NCI-H1436 (cell line): ENCODE measurements at places on chromosomes 2 and 18.

- no peak for DNase-seq
Observed at GRCh38 chr2:211923019-211923418, 615.6 kb downstream of the ERBB4 start.

DNA sequence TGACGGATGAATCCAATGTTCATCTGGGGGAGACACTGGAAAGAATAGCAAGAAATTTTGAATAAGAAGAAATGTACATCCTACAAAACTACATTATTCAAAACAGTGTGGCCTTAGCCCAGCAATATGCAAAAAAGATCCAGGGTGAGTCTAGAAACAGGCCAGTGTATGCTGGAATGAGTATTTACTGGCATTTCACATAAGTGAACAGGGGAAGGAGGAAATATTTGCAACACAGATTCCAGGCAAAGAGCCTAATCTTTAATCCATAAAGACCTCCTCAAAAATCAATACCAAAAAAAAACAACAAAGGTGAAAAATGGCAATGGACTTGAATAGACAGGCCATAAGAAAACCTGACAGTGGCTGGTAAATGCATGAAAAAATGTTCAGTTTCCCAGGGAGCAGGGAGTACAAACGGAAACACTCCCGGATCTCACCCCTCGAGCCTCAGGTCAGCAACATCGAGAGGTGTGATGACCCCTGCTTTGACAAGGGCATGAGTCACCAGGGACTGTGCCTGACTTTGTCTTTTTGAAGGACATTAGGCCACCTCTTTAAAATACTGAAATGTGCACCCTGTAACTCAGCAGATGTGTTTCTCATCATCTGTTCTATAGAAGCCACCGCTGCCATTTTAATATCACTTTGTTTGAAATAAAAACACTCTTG, 12.7 kb upstream of the GPC1 start:
- no peak for DNase-seq

DNA sequence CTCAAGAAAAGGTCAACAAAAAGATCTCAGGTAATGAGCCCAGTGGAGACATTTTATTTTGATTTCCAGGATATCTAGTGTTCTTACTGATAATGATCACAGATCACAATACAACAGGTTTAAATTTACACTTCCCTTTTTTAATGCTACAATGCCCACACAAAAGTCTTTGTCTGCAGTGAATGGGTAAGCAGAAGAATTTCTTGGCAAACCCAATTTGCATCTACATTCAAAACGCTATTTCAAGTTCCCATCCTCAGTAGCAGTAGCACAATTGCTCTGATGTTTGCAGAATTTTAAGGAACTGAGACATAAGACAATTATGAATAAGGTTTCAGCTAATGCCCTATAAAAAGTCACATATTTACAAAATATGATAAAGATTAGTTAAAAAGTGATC, 929.4 kb upstream of the PIK3C3 start:
- DNase-seq: no peak

- DNase-seq: no peak
Observed at GRCh38 chr2:53711271-53711780, 56.3 kb upstream of the CHAC2 start.

DNA sequence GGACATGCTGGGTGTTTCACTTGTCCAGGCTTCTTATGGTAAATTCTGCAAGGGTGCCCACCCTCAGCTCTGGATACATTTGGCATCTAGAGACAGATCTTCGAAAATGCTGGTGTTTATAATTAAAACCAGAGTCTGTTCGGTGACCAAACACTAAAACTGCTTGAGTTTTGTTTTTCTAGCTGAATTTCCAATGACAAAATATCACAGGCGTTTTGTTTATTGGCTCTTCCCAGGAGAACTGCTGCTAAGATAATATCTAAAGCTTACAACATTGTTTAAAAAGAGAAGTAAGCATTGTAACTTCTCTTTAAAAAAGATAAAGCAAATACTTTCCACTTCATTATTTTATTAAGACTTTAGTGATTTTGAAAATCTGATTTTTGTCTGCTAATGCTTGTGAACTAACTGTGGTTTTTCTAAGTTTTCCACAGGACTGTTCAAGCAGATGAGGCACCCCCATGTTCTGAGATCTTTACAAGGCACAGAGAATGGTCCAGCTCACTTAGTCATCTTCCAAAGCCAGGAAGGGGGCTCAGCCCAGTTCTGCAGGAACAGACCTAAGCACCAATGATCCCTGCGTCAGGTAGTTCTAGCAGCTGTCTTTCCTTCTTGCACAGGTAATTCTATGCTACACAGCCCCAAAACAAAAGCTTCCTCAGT, 94.8 kb upstream of the LTBP1 start:
- DNase-seq: no peak

GRCh38 chr2:47903781-47904490, 2.4 kb downstream of the FBXO11 start:
- DNase-seq: no peak

DNA sequence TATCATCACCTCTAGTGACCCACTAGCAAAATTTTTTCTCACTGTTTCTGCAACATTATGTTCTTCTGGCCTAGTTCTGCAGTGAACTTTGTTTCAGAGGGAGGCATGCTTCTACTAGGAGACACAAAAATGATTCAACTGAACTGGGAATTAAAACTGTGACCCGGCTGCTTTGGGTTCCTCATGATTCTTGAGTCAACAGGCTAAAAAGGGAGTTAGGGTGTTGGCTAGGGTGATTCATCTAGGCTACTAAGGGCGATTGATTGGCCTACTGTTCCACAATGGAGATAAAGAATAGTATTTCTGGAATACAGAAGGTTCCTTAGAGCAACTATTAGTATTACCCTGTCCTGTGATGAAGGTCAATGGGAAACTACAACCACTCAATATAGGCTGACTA, 179.5 kb downstream of the PPP1R1C start:
- DNase-seq: no peak

- no peak for DNase-seq
Observed at GRCh38 chr2:28413152-28413898, 20.7 kb downstream of the FOSL2 start.

DNA sequence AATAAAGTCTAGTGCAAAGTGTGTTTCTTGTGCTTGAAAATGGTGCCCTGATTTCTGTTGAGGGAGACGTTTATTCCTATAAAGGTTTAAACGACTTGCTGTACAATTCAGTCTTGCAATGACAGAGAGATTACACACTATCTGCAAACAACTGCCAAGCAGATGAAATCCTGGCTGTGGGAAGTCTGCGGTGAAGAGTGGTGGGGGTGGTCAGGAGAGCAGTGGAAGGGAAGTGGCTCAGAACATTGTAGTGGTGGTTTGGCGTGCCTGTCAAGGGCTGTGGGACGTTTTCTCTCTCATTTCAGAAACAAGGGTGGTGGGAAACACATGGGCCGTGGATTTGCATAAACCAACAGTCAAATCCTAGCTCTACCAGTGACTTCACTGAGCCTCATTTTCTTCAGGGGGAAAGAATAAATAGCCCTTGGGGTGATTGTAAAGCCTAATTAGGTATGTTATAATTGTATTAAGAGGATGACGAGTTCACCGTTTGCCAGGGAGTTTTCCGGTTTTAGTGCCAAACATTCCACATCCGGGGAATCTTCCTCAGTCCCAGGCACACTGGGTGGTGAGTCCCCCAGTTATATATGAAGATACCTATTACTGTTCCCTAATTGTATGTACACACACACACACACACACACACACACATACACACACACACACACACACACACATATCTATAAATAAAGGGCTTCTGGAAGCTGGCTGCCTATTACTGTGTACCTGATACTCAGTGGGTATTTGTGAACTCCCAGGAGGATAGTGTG, 115.0 kb downstream of the SPTBN1 start:
- peak; percentile 13 for DNase-seq

- no peak for DNase-seq
Observed at GRCh38 chr2:7880566-7880965, 801.3 kb upstream of the ID2 start.

- DNase-seq: no peak
Observed at GRCh38 chr18:49023271-49023937, 72.6 kb upstream of the SMAD7 start.

- DNase-seq: no peak
Observed at GRCh38 chr2:119366161-119366648, 429 bp downstream of the C2orf76 start.

GRCh38 chr2:12884713-12885282, 168.1 kb downstream of the TRIB2 start:
- no peak for DNase-seq

- no peak for DNase-seq
Observed at GRCh38 chr2:9310377-9310776, 103.8 kb downstream of the ASAP2 start.

DNA sequence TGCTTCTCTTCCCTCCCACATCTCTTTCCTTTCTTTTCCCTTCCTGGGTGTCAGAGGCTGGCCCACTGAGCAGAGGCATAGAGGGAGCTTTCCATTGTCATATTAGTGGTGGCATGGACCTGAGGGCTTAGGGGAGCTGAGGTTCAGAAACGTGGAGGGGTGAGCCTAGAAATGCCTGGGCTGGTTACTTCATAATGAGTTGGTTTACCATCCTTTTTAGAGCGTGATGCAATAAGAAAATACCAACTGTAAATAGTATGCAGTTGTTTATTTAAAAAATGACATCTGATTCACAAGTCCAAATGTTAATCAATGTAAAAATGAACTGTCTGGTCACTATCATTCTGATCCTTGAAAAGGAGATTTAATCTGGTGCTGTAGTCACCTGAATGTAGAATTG, 46.3 kb downstream of the MYO1B start:
- no peak for DNase-seq

DNA sequence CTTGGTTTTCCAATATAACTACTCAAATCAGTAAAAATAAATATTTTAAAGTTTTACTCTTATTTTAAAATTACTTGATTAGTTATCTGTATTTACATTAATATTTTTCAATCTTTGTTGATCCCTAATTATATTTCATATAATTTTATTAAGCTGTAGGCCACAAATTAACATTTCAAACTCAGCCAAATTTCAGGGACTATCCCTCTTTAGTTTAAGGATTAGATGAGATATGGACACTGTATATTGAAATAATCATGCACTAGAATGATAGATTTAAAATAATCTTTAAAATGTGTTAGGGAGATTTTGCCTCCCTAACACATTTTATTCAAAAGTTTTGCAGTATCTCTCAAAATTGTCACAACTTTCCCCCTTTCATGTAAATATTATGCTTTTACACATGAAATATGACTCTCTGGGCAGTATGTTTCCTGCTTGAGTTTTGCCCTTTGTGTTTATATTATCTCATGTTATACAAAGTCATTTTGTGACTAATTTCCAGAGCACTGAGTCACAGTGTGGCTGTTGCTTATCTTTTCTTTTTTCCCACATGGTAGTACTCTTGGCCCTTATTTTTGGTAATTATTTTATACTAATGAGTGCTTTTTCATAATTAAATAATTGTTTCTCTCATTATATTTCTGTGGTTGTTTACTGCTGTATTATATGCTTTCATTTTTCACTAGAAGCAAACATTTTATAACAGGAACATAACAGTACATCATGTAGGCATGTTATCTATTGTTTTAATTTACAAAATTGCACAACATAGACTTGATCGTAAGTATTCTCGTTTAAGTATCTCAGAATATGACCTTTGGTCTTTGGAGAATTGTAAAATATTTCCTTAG, 1.2 kb downstream of the TFPI start:
- DNase-seq: no peak

GRCh38 chr2:189516546-189516945, 64.0 kb downstream of the SLC40A1 start:
- DNase-seq: no peak

DNA sequence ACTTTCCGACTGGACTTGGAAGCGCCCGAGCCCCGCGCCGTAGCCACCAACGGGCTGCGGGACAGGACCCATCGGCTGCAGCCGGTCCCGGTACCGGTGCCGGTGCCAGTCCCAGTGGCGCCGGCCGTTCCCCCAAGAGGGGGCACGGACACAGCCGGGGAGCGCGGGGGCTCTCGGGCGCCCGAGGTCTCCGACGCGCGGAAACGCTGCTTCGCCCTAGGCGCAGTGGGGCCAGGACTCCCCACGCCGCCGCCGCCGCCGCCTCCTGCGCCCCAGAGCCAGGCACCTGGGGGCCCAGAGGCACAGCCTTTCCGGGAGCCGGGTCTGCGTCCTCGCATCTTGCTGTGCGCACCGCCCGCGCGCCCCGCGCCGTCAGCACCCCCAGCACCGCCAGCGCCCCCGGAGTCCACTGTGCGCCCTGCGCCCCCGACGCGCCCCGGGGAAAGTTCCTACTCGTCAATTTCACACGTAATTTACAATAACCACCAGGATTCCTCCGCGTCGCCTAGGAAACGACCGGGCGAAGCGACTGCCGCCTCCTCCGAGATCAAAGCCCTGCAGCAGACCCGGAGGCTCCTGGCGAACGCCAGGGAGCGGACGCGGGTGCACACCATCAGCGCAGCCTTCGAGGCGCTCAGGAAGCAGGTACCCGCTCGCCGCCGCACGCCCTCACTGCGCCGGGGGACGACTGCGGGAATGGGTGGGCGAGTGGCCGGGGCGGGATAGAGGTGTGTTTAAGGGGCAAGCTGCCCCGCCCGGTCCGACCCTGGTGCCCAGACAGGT, 713 bp downstream of the ATOH8 start:
- no peak for DNase-seq

- no peak for DNase-seq
Observed at GRCh38 chr18:43876748-43877147, 599.5 kb upstream of the SYT4 start.
